Naive thymus-derived CD8-positive, alpha-beta T cell (primary cell): ENCODE measurements at places on chromosomes 11 and 22.

- no peak for DNase-seq
Measured at GRCh38 chr11:31995525-31996094, 95.3 kb upstream of the RCN1 start.

DNA sequence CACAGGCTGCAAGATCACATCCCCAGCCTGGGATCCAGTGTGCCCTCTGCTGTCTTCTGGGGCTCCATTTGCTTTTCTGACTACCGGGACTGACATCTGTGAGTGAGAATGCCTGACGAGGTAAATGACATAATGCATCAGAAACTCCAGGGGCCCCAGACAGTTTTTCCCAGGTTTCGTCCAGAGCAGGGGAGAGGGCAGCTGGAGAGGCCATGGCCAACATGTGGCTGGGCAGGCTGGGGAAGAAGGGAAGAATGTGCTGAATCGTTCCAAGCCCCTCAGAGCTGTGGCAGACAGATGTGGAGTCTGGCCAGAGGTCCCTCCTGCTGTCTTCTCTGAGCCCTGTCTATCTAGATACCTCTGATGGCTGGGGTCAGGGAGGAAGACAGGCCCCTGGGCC, 163.9 kb downstream of the TRIM29 start:
- DNase-seq, result no peak

DNA sequence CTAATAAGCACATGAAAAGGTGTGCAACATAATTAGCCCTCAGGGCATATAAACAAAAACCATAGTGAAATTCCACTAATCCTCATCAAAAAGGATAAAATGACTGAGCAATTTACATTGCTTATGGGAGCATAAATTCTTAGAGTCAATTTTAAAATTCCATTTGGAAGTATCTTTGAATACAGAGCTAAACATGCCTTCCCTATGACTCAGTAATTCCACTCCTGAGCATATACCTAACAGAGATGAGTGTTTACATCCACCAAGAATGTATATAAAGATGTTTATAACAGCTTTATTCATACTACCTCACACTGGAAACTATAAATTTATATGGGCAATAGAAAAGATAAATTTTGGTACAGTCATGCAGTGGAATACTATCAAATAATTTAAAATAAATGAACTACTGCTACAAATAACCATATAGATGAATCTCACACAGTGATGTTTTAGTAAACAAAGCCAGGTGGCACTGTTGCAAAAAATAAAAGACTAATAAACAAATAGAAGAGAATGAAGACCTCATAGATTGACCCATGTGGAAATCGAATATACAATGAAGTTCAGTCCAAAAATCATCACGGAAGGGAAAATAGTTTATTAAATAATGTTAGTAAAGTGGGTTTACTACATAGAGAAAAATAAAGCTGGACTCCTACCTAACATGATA, 8.2 kb upstream of the OR2D2 start:
- no peak for DNase-seq

DNA sequence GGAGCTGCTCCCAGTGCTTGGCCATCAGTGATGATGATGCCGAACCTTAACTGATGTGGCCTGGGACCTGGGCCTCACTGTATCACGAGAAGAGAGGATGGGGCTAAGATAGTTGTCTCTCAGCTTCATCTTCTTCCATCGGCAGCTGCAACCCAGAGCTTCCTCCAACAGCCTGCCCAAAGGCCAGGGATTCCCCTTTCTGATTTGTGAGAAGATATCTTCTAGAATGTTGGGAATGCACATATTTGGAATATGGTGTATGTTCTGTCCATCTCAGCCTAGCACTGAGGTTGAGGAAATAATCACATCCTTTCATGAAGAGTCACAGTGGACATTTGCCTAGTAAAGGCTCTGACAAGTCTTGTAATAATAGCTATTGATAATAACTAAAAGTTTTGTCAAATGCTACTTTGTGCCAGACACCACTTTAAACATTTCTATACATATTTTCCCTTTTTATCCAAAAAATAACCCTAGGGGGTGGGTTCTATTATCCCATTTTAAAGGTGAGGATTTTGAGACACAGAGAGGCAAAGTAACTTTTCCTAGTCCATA, 73.1 kb downstream of the COMMD9 start:
- no peak for DNase-seq

DNA sequence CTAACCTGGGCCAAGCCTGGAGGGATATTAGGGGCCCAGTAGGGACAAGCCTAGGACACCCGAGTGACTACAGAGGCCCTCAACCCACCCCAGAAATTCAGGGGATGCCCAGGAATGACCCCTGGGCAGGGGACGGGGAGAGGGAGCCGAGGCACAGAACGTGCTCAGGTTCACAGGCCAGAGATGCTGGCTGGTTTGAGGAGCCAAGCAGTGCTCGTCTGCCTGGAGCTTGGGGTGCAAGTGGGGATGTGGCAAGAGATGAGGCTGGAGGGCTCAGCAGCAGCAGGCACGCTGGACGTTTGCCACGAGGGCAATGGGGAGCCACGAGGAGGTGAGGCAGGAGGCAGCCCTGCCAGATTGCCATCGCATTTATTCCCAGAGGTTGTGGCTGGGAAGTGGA, 34.0 kb upstream of the EMID1 start:
- DNase-seq, result no peak
